ENCODE measurements at places on chromosomes 3 and 15.

DNA sequence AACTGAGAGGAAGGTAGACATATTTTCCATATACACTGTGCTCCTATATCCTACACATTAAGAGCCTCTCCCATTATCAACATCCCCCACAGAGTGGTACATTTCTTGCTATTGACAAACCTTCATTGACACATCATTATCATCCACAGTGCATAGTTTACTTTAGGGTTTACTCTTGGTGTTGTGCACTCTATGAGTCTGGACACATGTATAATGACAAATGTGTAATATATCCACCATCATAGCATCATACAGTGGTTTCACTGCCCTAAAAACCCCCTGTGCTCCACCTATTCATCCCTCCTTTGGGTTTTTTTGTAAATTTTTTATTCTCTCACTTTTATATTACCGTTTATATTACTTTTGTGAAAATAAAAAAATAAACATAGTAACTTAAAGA, 22.2 kb upstream of the CLDN18 start:
- DNase-seq: no peak

- no peak for DNase-seq
Observed at GRCh38 chr3:171028025-171028778, 1.7 kb upstream of the SLC2A2 start.

- DNase-seq: no peak
Observed at GRCh38 chr3:192570821-192571791, 156.2 kb downstream of the FGF12 start.

GRCh38 chr3:149333176-149333859, at the start of gene TM4SF18:
TSS of gene TM4SF18 (minus strand) at chr3:149333636. CDS start at chr3:149333382, 254 bp downstream.
- DNase-seq: no peak

DNA sequence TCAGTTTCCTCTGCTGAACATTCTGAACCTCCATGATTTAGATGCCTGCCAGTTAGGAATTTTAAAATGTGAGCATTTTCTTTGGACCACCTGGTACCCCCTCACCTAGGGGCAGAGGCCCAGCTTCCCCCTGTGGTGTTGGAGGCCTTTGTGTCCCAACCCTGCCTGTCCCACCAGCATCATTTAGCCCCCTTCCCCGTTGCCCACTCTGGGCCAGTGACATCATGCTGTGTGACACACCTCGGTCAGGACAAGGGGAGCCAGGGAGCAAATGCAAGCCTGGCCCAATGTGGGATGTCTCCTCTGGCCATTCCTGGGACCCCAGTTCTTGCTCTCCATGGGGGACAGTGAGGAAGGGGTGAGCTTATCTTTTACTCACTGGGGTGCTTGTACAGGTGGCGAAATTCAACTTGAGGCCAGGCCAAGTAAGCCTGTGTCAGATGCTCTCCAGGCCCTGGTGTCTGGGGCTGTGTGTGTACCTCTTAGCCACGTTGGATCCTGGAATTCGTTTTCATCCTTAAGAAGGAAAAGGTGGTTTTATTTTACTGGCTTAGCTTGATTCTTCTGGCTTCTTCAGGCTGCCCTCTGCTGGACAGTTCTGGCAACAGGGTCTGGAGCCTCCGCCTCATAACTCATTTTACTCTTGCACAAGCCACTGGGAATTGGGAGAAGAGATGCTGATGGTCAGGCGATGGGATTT, 49.7 kb upstream of the MYZAP start:
- DNase-seq: peak; percentile 75

DNA sequence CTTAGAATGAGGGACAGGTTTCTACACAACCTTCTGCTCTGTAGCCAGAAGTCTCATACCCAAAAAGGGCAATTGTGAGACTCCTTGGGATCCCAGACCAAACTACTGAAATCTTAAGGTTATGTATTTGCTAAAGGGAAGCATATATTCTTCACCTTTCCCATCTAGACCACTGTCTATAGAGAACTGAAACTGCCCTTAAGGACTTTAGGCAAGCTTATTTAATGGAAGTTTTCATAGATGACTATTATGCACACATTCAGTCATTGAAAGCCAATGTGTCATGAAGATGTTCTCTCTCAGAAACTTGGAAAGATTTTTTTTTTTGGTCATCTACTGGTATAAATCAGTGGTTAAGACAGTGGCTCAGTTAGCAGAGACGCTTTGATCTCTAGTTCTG, 365.3 kb downstream of the MCTP2 start:
- DNase-seq: no peak

- DNase-seq: no peak
Observed at GRCh38 chr3:1734494-1735122, 364.1 kb upstream of the CNTN4 start.

GRCh38 chr15:63358241-63359029, 23.2 kb downstream of the CA12 start:
- DNase-seq: no peak

DNA sequence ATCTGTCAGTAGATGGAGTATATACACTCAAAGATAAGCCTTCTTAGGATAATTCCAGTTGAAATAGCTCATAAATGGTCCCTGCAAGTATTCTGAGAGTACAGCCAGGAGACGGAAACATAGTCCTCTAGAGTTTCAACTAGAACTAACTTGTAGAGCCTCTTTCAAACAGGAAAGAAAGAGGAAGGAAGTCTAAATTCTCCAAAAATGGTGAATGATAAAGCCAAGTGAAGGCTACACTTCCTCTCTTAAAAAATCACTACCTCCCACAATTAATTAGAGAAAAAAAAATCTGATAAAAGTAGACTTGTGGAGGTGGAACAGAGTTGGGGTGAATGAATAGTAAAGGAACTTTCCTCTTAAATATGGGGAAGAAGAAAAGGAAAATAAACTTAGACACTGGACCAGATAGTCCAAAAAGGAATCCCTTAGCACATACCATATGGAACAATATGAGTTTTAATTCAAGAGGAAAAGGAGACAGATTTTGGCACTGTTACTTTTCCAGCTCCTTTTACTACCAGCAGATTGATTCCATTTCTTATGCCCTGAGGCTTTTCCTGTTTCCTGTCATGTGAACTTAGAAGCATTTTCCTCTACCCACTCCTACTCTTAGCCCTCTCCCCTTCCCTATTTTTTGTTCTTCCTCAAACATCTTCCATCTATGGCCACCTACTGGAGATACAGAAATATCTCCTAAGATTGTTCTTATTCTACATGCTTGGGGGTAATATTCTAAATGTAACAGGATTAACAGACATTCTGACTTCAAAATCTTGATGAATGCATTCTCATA, 207.6 kb downstream of the CHST2 start:
- peak; percentile 38 for DNase-seq

DNA sequence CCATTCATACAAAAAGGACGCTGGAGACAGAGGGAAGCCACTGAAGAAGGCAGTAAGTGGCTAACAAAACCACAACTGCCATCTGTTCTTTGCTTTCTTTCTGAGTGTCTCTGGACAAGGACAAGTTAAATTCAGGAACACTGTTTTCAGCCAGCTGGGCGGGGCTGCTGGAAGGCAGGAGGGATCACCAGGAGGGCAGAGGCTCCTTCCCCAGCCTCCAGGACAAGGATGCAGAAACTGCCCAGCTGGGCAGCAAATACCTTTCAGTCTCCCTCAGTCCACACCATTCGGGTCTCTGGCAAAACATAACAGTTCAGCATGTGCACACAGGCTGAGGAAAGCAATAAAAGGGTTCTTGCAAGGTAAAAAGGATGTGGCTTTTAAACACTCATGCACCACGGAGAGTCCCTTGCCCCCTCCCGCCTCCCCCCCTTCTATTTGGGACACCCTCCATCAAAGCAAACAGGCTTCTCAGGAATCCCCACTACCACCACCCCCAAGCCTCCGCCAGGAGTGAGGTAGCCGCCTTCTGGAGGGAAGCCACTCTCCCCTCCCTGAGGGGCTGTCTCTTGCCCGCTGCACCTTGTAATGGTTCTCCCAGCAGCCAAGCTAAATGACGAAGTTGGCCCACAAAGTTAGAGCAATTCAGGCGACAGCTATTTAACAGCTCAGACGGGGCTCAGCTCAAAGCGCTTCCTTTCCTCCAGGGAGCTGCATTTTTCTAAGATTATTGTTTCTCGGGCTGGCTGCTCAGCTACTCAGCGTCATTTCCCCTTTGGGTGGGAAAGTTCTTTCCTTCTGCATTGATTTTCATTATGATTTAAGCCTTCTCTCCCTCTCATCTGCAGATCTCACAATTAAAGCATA, 3.8 kb downstream of the HEG1 start:
- no peak for DNase-seq

- no peak for DNase-seq
Observed at GRCh38 chr3:24475925-24476324, 18.7 kb downstream of the THRB start.

- no peak for DNase-seq
Observed at GRCh38 chr15:93294896-93295295, 205.9 kb upstream of the RGMA start.

- peak; percentile 19 for DNase-seq
Observed at GRCh38 chr15:85008474-85009260, 27.0 kb downstream of the PDE8A start.

- no peak for DNase-seq
Observed at GRCh38 chr3:48320996-48321395, 12.5 kb downstream of the SPINK8 start.

- DNase-seq: peak; percentile 16
Observed at GRCh38 chr15:79540551-79540950, 108.4 kb downstream of the MINAR1 start.

- DNase-seq: no peak
Observed at GRCh38 chr3:154843647-154844046, 236.5 kb upstream of the MME start.

DNA sequence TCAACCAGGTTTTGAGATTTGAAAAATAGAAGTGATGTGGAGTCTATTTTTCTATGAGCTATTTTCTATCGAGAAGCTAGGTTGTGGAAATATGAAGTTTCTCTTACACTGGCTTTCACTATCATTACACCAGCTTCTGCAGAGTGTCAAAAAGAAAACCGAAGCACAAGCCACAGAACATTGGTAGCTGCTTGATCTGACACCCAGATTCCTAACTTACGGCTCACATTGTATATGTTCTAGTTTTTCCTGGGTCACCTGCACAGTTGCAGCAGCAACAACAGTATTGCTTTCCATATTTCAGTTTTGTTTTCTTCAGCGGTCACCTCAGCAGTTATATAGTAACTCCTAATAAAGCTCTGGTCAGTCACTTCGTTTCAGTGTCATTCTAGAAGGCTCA, 790.1 kb downstream of the PLOD2 start:
- DNase-seq: no peak

DNA sequence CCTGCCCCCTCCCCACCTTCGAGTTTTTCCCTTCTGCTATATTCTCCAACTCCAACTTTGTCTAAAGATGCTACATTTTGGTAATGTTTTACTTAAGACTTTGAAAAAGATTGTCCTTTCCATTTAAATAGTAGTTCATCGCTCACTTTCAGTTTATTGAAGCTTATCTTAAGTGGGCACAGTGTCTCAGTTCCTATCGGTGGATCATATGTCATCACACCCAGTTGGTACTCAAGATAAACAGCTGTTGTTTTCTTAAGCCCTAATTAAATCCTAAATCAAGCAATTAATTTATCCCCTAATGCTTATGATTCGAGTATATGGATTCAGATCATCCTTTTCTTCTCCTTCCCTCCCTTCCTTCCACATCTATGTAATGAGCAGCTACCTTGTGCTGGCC, 210.7 kb downstream of the TLE3 start:
- no peak for DNase-seq

DNA sequence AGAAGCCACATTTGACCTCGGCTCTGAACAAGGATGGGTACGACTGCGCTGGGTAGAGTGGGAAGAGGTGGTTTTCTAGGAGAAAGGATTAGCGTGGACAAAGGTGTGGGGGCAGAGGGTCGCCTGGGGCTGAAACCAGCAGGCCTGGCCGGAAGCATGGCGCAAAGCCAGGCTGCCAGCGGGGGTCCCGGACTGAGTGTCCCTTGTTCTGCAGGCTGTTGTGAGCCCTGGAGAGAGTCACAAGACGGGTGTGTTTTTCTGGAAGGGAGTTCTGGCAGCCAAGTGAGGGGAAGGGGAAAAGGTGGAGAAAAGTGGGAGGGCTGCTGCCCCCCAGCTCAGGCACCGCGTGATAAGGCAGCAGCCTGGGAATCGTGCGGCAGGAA, 98.5 kb upstream of the MEF2A start:
- DNase-seq: no peak

DNA sequence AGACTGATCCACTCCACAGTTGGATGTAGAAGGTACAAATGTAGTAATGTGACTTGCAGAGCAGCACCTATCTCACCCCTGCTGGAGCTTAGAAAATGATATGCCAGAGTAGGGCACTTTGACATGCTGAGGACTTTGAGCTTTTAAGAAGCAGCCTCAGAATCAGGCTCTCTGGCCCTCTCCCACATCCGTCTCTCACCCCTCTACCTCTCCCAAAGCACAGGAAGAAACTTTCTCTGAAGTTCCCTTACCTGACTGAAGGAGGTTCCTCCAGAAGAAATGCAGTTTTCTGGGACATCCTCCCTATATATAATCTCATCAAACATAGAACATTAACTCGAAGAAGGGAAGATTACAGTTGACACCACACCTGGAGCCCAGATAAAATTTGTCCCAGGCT, 98.4 kb upstream of the PEX5L start:
- no peak for DNase-seq

GRCh38 chr3:173553635-173554280, 156.2 kb downstream of the NLGN1 start:
- DNase-seq: peak; percentile 17

DNA sequence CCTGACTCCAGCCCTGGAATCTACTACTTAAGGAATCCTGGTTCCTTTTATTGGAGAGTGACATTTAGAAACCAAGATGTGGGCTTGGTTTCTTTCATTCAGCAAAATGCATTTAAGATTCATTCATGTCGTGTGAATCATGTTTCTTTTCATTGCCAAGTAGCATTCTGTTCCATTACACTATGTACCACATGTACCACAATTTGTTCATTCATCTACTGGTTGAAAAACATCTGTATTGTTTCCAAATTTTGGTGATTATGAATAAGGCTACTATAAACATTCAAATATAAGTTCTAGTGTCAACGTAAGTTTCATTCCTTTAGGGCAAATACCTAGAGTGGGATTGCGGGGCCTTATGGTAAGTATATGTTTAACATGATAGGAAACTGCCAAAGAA, 264.2 kb downstream of the VPS13C start:
- no peak for DNase-seq

DNA sequence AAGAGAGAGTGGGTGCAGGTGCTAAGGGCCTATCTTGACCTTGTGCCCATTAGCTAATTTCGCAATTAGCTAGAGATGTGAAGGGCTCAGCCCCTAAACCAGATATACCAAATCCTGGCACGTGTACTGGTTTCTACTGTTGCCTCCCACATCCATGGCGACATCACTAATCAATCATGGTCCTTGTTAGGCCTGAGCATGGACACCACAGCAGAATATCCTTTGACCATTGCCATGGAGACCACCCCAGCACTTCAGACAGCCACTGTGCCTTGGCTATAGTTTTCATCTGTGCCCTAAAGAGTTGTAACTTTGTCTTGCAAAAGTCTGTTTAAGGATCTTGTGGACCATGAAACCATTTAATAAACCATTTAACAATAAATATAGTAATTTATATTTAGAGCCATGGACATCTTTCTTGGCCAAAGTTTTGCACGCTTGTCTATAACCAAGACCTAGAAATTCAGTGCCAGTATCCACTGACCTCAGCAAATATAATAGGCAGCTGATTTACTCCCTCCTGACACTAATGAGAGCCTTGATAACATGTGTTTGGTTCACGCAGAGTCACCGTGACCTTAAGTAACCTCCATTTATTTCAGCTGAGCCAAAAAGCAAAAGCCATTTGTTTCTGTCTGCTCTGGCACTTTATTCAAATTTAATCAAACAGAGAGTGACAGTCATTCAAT, 43.4 kb downstream of the COLQ start:
- no peak for DNase-seq

GRCh38 chr3:66115858-66116654, 77.3 kb upstream of the MAGI1 start:
- DNase-seq: no peak

All from inflammatory macrophage treated with lipopolysaccharide for 1 hour (primary cell).